ENCODE measurements at places on chromosomes 13 and 19. TPM values are rescaled to one million over a fixed set of nuclear protein-coding genes. Genes with fewer than 3 reads are reported as not detected.

NAPSA gene
- 0.39 TPM for polyA plus RNA-seq

RNF17 gene
- 0.03 TPM for polyA plus RNA-seq

GNA15 gene
- 0.04 TPM for polyA plus RNA-seq

GZMM gene
- 0.11 TPM for polyA plus RNA-seq

- peak; percentile 92 for DNase-seq
These were observed 113.8 kb downstream of the TBC1D4 start for GRCh38 chr13:75368167-75368566.

ZNF486 gene
- 1.6 TPM for polyA plus RNA-seq

GRCh38 chr19:29876414-29876813, 64.6 kb downstream of the CCNE1 start:
- no peak for DNase-seq

GRCh38 chr19:55080968-55081769, 5.5 kb downstream of the EPS8L1 start:
- peak; percentile 44 for DNase-seq

- no peak for DNase-seq
These were observed 223.1 kb upstream of the TSHZ3 start for GRCh38 chr19:31572102-31572975.

- DNase-seq: no peak
These were observed 5.1 kb downstream of the UTP14C start for GRCh38 chr13:52029569-52029968.

GRCh38 chr19:44685877-44686276, 13.1 kb upstream of the CEACAM16 start:
- DNase-seq: peak; percentile 74

DNA sequence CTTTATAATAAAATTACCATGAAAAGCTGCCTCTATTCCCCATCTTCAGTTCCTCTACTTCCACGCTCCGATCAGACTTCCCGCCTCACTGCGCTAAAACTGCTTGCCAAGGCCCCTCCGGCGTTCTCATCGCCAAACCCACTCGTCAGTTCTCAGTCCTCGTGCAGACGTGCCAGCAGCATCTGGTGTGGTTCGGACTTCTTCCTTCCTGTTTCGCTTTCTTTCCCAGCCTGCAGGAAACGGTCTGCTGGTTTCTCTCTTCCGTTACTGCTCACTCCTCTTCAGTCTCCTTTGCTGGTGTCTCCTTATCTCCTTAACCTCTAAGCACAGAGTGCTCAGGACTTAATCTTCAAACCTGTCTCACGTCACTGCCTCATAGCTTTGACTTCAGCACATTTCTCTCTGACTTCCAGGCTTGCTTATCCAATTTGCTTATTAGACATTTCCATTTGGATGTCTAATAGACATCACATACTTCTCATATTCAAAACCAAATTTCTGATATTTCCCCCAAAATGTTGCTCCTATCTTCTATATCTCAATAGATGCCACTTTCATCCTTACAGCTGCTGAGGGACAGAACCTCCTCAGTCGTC, 40.3 kb downstream of the RCBTB2 start:
- peak; percentile 18 for DNase-seq

GRCh38 chr19:2630352-2631001, 72.0 kb downstream of the GNG7 start:
- no peak for DNase-seq

DNA sequence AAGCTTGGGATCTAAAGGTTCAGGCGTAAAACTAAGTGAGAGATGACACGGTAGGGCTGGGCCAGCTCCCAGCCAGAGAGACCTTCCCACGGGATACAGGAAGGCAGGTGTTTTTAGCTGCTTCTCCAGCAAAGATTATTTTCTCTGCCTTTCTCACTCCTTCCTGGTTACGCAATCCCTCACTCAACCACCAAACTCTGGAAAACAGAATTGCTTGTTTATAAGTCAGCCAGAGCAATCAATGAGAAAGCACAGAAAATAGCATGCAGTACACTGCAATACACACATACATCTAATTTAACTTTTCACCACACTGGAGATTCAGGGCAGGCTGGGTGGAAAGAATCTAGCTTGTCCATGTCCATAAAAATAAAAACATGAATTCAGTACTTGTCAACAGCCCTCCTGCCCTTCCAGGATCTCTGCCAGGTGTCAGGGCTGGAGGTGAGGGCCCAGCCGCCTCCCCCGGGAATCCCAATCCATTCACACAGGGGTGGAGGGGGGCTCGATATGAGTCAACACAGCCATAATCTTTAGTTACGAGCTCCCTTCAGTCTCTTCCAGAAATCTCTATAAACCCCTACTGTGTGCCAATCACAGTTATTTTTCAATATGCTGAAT, 12.2 kb downstream of the RHPN2 start:
- peak; percentile 54 for DNase-seq

CGB1 gene
- not detected for polyA plus RNA-seq

- no peak for DNase-seq
These were observed 111.3 kb downstream of the SLC7A1 start for GRCh38 chr13:29484236-29484635.

LILRA6 gene
- not detected for polyA plus RNA-seq

DNA sequence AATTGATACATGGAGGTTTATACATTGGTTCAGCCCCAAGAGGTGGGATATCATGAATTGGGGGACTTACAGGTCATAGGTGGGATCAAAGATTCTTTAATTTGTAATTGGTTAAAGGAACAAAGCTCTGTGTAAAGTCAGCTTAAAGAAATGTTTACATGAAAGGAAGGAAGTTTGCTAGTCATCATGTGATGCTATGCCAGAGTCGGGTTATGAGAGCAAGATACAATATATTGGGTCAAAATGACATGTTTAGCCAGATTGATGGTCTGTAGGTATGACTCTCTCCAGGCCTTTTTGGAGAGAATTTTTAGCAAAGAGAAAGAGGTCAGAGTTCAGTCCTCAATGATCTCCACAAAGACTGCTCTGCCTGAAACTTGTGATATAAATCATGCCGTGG, 5.3 kb upstream of the CYSLTR2 start:
- no peak for DNase-seq

GRCh38 chr19:29247471-29247870, 34.5 kb upstream of the UQCRFS1 start:
- no peak for DNase-seq

- no peak for DNase-seq
These were observed 10.8 kb downstream of the STAP2 start for GRCh38 chr19:4327877-4328242.

DNA sequence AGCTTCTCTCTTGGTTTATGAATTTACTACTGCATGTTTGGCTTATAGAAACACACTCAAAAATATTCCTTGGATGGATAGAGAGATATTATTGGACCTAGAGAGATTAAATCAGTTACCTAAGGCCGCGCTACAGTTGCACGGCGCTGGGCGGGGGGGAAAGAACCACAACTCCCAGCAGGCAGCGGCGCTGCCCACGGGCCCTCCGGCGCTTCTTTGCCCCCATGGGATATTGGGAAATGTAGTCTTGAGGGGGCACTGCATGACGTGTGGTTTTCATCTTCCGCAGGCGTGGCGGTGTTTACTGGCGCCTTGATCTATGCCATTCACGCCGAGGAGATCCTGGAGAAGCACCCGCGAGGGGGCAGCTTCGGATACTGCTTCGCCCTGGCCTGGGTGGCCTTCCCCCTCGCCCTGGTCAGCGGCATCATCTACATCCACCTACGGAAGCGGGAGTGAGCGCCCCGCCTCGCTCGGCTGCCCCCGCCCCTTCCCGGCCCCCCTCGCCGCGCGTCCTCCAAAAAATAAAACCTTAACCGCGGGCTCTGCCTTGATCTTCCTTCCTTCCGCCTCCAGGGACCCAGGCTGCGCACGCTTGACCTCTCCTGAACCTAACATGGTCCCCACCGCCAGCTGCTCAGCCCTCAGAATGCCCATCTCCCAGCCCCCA, 4.8 kb downstream of the EMP3 start:
- no peak for DNase-seq

DNA sequence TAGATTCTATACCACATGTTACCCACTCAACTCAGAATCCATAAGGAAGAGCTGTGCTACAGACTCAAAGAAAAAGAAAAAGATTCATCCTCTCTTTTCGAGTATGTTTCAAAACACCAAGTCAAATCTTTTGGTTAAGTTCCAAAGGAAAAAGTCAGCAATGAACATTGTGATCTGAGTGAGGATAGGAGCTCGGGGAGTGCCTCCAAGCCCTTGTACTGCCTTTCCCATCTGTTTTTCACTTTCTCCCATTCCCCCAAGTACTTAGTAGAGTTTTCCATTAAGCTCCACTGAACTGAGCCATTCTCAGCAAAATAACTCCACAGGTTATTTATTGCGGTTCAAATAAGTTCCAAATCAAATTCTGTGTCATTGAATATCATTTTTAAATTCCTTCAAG, 47.7 kb upstream of the MAB21L1 start:
- DNase-seq: no peak

KIR3DL1 gene
- not detected for polyA plus RNA-seq

- DNase-seq: peak; percentile 11
These were observed 68.2 kb downstream of the RAP2A start for GRCh38 chr13:97502181-97502580.
